ELF-1 (cell line): ENCODE measurements at places on chromosomes 16 and 17.

- DNase-seq: no peak
Observed at GRCh38 chr16:49437344-49437743, 63.7 kb downstream of the C16orf78 start.

- peak; percentile 70 for DNase-seq
Observed at GRCh38 chr17:16987830-16988601, 16.1 kb upstream of the TNFRSF13B start.

DNA sequence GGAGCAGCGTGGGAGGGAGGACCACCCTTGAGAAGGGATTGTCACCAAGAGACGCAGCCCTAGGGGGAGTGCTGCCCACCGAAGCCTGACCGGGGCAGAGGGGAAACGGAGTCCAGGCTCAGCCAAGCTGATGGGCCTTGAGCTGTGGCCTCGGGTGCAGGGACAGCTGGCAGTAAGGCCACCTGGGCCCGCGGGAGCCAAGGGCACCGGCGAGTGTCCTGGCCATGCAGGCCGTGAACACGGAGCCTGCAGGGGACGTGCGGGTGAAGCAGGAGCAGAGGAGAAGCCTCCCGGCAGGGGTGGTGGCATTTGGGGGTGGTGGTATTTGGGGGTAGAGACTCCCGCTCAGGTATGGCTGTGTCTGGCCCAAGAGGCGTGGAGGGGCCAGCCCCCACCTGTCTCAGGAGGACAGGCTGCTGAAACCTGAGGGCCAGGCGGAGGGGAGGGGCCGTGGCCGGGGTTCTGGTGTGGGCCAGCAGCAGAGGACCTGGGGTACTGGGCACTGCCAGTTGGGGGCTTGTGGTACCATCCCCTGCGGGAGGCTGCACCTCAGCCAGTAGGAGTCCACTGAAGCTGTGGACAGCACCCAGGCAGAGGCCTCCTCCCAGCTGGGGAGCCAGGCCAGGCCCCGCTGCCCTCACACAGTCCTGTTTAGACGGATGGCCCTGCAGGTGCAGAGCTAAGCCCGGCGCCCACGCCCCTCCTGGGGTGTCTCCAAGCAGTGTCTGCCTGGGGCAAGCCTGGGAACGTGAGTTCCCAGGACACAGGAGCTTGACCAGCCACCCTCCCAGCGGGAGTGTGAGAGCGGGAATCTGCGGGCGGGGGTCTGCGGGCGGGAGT lies 4.5 kb downstream of the GNPTG start:
- no peak for DNase-seq

DNA sequence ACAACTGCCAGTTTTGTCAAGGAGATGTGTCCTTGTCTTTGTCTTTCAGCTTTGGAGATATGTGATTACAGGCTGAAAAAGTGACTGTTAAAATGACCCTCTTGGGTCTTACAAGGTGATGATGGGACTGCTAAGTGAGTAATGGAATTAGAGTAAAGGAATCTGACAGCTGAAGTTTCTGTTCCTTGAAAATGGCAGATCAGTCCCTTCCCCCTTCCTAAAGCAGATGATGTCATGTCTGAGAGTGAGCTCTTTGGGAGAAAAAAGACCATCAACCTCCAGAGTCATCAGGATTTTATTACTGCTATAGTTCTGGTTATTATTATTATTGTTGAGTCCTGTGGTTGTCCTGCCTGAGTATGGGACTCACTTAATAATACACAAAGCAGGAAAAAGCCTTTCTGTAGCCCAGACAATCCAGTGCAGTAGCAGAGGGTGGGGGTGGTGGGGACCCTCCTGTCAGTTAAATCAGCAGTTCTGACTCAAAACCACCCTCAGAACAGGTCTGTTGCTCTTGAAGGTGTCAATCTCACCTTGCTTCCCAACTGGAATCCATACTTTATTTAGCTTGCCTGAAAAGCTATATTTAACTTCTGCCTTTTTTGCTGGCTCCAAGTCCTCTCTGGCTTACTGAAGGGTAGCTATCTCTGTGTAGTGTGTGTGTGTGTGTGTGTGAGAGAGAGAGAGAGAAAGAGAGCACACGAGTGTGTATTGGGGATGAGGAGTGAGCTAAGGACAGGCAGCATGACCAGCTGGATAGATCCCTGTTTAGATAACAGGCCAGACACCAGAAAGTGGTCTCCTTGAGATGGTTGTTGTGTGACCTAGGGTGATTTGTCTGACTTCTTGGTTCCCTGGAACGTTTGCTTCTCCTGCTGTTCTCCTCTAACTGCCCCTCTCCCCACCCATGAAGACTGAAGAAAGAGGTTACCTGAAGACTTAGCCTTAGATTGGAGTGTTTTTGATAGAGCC lies 4.9 kb downstream of the HROB start:
- no peak for DNase-seq

- no peak for DNase-seq
Observed at GRCh38 chr16:88429387-88430184, 23.5 kb upstream of the ZFPM1 start.

DNA sequence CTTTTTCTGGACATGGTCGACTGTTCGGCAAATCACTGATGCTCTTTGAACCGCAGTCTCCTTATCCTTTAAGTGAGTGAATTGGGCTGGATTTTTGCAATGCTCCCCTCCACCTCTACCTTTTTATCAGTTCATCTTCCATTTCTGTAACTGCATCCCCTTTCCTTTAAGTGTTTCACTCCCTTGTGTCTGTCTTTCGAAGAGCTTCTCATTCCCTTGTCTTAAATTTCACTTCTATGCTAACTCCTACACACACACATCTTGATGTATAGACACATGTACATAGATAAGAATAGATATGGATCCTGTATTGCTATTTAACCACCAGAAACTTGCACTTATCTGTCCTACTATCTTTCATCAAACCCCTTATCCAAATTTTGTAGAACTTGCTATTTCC lies 250.7 kb downstream of the PHKB start:
- no peak for DNase-seq

DNA sequence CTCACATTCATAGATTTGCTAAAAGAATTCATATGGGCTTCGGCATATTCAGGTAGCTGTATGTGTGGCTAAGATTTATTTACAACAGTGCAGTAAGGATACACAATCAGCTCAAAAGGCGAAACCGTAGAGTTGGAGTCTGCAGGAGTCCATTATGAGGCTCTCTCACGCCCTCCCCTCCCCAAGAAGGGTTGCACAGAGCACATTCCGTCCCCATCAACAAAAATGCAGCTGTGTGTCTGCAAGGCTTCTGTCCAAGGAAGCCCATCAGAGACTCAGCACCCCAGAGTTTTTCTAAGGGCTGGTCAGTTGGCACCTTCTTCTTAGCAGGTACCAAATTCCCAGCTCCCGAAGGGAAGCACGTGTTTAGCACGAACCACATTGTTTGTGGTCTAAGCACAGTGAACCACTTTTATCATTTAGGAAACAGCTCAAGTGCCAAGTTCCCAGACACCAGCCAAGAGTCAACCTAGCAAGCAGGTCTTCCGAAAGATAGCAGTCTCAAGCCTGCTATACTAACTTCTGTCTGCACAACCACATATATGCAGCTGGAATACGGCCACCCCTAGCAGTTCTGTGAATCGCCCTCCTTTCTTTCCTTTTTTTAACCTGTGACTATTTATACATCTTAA lies 28.5 kb upstream of the MEAK7 start:
- no peak for DNase-seq

DNA sequence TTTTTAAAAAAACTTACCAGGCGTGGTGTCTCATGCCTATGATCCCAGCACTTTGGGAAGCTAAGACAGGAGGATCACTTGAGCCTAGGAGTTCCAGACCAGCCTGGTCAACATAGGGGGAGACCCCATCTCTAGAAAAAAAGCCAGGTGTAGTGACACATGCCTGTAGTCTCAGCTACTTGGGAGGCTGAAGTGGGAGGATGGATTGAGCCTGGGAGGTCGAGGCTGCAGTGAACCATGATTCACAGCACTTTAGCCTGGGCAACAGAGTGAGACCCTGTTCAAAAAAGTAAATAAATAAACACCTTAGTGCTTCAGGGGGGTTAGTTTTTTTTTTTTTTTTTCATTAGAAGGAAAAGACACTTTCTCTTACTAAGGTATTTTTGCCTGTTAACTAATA lies 58.9 kb upstream of the LRRC37A3 start:
- no peak for DNase-seq

DNA sequence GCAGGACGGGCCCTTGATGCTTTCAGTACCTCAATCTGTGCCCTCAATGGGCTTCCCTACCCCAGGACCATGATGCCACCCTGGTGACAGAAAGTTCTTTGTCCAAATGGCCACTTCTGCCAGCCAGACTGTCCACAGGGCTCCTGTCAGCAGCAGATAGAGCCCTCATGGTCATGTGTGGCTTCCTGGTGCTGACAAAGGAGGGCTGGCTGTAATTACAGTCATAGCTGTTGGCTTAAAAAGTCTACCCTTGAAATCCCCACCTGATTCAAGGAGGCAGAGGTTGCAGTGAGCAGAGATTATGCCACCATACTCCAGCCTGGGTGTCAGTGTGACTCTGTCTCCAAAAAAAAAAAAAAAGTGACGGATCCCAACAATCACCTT lies 3.3 kb downstream of the TRPV2 start:
- DNase-seq: no peak

DNA sequence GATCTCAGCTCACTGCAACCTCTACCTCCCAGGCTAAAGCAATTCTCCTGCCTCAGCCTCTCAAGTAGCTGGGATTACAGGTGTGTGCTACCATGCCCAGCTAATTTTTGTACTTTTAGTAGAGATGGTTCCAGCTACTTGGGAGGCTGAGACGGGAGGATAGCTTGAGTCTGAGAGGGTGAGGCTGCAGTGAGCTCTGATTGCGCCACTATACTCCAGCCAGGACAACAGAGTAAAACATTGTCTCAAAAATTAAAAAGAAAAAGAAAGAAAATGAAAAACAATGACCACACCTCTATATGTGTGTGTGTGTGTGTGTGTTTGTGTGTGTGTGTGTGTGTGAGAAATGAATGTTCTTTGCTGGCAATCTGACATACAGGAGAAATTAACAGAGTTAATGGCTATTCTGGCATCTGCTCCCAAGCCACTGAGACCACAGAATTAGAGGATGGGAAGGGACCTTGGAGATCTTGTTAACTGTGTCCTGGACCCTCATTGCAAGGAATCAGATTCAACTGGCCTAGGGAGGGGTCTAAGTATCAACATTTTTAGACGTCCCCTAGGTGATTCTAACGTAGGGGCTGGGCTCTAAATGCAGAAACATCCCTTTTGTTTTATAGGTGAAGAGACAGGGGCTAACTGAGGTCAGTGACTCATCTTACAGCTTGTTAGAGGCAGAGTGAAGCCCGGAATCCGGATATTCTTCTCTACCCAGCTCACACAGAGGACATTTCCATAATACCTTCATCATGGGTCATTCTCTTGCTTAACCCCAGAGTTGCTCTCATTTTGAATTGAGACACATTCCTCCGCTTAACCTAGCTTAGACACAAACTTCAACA lies 16.4 kb upstream of the MARCHF10 start:
- peak; percentile 75 for DNase-seq

DNA sequence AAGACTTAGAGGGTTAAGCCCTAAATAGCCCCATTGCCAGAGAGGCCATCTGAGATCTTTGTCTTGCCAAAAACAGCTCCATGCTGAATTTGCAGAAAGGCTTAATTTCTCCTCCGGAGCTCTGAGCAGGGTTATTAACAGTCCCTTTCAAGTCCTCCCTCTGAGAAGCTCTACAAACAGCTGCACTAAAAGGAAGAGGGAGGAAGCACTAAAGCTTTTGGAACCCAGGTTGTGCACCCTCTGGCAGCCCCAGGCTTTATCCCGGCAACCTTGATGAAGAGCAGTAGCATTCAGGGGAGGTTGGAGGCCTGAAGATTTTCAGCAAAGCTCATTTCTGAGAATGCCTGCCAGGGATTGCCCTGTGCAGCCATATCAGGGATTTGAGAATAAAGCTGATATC lies 554.7 kb downstream of the RBFOX1 start:
- DNase-seq: peak; percentile 7

DNA sequence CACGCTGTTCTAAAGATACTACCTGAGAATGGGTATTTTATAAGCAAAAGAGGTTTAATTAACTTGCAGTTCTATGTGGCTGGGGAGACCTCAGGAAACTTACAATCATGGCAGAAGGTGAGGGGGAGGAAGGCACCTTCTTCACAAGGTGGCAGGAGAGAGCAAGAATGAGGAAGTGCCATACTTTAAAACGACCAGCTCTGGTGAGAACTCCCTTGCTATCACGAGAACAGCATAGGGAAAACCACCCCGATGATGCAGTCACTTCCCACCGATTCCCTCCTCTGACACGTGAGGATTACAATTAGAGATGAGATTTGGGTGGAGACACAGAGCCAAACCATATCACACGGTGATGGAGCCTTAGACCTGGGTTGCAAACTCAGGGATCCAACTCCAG lies 317.5 kb upstream of the EEF2KMT start:
- peak; percentile 52 for DNase-seq

- DNase-seq: peak; percentile 45
Observed at GRCh38 chr17:7382901-7383300, 2.0 kb downstream of the TNK1 start.

GRCh38 chr17:54426296-54426886 lies 474.3 kb upstream of the TOM1L1 start:
- no peak for DNase-seq

GRCh38 chr16:13181432-13181831 lies 280.0 kb downstream of the SHISA9 start:
- DNase-seq: no peak

DNA sequence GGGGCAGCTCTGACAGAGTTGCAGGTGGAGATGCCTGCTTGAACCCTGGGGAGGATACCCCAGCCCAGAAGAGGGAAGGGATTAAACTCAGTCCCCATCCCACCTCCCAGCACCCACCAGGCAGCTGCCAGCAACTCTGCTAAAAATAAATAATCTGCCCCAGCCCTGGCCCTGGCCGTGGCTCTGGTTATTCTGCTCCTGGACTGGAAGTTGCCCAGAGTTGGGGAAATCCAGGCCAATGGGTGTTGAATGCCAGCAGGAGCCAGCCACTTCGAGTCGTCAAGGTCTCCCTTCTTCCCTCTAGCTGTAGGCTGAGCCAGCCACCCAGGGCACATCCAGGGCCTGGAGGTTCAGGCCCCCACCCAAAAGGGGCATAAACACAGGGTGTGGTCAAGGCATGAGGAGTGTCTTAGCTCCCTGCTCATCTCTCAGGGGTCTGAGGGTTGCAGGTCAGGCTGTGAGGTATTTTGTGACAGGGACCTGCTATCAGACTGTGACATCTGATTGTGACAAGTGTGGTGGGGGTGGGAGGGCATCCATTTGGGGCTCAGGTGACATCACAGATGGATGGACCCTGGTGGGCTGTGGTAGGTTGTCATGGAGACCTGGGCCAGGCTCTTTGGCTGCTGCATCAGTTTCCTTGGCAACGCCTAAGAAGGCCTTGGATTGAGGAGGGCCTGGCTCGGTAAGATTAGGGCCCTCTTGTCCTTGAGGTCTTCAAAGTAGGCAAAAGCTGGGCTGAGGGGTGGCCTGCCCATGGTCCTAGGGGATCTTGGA lies 1.0 kb upstream of the RRAD start:
- no peak for DNase-seq

GRCh38 chr17:27871407-27871806 lies 21.8 kb downstream of the LYRM9 start:
- DNase-seq: no peak

- DNase-seq: peak; percentile 87
Observed at GRCh38 chr17:48492401-48493298, 38.2 kb downstream of the HOXB1 start.
